AG10803 (cell line): ENCODE measurements at places on chromosomes 6 and 20.

DNA sequence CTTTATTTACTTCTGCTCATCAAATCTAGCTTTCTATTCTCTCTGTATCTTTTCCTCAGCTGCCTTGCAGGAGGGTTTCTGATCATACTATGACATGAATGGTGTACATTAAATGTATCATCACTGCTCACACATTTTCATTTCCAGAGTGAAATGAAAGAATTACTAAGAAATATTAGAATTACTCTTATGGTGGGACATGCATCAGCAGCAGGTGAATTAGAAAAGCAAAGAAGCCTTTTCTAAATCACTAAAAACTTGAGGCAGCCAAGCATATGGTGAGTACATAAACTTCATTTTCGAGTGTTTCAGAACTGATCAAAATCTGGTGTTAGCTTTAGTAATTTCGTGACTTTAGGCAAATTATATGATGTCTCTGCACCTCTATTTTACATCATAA is 23.6 kb downstream of the IL17A start:
- DNase-seq = no peak

GRCh38 chr6:3045777-3046176 is 22.5 kb upstream of the RIPK1 start:
- no peak for DNase-seq

DNA sequence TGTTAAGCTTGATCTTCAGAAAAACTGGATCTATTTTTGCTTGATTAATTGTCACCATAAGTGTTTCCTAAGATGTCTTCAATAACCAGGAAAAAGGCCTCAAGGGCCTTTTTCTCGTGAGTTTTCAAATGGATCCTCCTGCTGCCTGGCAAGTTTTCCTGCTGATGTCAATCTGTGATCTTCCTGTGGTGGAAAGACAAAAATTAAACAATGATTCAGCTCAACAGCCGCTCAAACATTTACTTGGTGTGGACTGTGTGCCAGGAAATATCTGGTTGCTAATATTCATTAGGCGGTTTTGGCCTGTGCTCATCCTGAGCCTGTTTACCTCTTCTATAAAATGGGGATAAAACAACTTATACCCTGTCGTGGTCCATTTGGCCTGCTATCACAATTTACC is 35.4 kb upstream of the SSTR4 start:
- peak; percentile 5 for DNase-seq

DNA sequence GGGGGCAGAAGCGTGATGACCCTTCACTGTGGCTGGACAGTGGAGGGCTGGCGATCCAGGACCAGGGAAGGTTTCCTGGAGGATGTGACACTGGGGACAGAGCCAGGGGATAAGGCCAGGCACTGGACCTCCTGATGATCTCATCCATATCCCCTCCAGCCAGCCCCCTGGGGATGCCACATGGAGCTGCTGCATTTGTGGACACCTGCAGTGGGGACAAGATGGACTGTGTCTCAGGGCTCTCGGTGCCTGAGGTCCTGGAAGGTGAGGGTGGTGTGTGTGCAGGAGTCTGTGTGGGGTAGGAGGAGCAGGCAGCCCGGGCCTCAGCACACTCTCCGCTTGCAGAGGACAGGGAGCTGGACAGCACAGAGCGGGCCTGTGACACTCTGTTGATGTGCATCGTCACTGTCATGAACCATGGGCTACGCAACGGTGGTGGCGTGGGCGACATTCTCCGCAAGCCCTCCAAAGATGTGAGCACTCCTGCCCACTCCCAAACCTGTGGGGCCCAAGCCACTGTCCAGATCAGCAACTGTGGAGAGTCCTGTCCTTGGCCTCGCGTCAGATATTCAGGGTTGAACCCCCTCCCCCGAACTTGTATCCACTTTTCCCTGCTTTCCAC is 19.9 kb downstream of the UQCC2 start:
- DNase-seq = no peak

DNA sequence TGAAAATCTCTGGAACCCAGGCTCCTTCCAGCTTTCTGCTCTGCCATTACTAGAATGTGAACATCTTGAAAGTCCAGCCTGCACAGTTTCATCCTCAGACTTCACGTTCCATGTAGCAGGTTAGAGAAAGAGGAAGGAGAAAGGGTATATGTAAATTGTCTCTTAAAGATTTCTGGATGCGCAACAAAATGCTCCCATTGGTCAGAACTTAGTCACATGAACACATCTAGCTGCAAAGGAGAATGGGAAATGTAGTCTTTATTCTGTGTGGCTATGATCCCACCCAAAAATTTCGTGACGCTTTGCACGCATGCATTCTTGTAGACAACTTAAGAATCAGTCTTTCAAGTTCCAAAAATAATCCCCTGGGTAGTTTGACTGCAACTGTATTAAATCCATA is 46.4 kb upstream of the CHD6 start:
- peak; percentile 6 for DNase-seq

- no peak for DNase-seq
Observed at GRCh38 chr6:75348882-75349261, 64.3 kb upstream of the TMEM30A start.

- peak; percentile 97 for DNase-seq
Observed at GRCh38 chr6:19836799-19837510, at the start of gene ID4. Gene ID4 (plus strand): TSS chr6:19837370. CDS start chr6:19837755, 385 bp downstream.

DNA sequence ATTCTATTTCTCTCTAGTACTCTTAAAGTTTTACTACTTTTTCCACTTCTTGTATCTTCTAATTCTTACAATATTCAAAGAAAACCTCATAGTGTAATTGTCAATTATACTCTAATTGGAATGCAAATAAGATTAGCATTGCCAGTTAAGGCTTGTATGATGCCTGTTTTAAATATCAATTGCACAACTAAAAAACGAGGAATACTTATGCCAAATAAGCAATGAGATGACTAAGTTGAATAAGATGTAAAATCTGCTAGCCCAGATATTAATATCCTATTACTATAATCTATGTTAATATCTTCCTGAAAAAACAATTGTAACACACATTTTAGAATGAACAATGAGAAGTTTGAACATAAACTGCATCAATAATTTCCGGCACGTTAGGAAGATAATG is 13.3 kb upstream of the AKAP7 start:
- no peak for DNase-seq

DNA sequence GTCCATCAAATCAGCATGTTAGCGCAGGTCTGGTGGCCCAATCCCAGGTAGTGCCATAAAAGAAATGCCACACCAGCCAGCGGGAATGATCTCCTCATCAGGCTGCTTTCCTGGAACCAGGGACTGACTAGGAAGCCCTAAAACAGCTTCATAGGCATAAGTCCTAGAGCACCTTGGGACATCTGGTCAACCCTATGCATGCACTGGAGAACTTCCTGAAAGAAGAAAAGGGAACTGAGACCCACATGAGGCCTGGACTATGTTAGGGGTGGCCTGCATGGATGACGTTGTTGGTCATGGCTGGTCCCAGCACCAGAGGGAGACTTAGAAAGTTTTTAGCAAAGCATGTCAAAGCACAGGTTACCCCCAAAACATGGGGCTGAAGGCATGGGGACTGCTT is 7.6 kb upstream of the KCNK16 start:
- no peak for DNase-seq
